Caki2 (cell line): ENCODE measurements at places on chromosomes 7 and 10.

GRCh38 chr10:96402417-96403305 lies 43.9 kb upstream of the OPALIN start:
- DNase-seq, result no peak

DNA sequence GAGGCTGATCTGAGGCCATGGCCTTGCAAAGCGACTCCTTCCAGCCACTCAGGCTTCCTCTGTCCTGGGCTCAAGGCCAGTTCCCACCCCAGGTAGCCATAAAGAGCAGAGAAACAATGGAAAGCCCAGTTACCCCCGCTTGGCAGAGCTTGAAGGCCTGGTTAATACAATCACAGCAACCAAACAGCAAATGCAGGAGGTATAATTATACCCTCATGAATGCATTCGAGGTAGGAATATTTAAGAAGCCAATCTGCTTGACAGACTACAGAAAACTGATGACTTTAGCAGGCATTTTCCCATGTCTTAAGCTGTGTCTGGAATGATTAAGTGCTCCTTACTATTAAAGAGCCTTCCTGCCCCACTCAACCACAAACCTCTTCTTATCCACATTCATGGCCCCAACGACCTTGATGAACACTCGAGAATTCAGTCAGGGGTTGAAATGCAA lies 114.1 kb upstream of the MACROH2A2 start:
- DNase-seq, result no peak

DNA sequence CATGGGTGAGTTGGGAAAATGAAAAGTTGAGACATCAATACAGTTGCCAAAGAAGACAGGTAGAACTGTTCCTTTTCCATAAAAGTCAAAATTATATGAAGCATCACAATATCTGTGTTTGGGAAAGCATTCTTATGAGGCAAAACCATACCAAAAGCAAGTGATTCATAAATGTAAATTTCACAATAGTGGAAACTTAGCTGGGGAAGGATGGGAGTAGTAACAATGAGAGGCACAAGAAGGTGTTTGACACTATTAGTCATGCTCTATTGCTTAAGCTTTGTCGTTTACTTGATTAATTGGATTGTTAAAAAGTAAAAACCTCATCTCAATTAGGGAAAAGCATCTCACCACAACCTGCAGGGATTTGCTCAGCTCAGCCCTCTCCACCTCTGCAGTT lies 240.2 kb downstream of the C7orf25 start:
- DNase-seq, result no peak

DNA sequence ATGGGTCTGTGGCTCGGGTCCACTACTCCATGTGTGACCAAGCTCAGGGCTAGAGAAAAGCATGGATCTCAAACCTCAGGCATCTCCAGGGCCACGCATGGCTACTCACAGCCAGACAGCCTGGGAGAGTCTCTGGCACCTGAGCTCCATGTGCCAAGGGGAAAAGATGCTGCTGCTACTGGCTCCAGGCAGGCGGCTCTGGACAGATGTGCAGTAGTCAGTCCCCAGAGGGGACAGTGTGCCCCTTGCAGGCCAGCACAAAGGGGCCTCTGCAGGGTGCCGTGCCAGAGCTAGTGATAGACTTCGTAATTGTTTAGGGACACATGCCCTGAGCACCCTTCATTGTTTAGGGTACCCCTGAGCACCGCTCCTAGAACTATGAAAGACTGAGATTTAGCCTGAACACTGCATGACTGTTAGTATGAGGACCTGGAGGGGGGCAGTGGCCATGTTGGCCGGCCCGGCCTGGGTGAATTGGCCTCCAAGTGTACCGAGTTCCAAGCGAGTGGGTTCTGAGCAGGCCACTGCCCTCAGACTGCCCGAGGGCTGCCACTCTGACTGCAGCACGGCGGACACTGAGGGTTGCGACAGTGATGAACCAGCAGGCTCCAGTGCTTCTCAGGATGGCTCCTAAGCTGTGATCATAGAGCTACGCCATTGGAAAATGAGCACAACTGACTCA lies 80.7 kb downstream of the TCERG1L start:
- DNase-seq, result no peak

DNA sequence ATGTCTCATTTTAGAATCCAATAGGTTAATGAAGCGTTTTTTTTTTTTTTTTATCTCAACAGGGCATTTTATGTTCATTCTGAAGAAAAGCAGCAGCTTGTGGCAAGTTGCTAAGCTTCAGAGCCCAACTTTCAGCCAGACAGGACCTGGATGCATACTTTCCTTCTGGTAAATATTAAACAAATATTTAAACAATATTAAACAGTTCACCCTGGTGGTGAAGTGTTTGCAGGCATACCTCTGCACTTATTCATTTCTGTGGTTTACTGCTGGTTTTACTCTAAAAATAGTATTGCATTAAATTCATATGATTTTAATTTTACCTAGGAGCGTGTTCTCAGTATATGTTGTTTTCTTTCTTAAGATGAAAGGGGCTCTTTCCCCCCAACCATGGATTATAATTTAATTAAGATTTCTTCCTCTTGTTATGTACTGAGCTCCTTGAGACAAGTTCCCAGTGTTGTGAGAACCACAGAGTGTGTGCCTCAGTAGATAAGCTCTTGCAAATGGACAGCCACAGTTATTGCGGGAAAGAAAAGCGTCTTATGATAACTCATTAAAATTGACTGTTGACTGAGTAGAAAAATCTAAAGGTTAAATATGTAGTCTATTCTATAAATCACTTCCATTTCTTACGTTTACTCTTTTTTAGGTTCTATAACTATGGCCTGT lies 155.8 kb downstream of the MALRD1 start:
- DNase-seq, result peak; percentile 8

- DNase-seq, result no peak
These were observed 58.9 kb upstream of the STRIP2 start for GRCh38 chr7:129375141-129375938.

DNA sequence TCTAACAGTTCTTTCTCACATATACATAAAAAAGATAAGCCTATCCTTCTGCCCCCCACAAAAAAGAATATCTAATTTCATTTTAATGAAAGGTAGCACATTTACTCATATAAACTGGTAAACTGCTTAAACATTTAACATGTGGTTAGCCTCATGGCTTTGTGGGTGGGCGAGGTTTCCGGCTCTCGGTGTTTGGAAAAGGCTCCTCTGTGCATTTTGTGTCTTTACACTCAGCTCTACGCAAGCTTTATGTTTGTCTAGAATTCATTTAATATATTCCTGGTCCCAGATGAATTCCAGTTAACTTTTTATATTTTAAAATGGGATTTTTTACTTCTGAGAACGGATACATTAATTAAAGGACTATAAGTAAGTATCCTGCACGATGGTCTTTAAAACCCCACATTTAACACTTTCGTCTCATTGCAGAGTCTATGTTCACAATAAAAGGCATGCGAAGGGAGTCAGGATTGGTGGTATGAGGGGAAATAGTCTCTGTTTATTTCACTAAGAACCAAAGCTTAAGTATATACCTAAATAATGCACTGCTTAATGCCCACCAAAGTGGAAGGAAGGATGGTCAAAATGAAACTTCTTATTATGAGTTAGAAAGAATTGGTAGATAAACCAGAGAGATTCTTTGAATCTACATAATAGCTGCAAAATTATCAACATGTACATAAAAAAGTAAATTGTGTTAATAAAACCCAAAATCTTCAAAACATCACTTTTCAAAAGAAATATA lies 197.2 kb downstream of the CRPPA start:
- DNase-seq, result no peak

DNA sequence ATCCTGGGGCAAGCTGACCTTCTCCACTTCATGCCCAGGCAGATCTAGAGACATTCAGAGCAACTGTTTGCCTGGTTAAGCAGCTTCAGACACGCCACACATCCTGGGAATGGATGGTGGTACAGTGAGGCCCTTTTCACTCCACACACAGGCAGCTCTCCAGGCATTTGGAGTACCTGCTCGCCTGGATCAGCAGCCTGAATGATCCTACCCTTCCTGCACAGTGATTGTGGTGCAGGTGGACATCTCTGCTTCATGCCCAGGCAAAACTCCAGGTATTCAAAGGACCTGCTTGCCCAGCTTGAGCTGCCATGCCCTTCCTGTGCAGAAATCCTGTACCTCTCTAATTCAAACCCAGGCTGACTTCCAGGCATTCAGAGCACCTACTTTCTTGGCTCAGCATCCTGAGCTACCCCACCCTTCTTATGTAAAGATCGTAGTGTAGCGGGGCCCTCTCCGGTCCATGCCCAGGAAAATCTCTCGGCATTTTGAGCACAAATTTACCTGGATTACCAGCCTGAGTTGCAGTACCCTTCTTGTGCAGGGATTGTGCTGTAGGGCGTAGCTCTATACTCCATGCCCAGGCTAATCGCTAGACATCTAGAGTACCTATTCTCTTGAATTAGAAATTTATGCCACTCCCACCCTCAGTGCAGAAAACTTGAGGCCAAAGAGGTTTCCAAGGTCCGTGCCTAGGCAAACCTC lies 972.8 kb downstream of the ANKRD7 start:
- DNase-seq, result no peak

GRCh38 chr10:55024713-55025112 lies 223.7 kb upstream of the PCDH15 start:
- DNase-seq, result no peak

DNA sequence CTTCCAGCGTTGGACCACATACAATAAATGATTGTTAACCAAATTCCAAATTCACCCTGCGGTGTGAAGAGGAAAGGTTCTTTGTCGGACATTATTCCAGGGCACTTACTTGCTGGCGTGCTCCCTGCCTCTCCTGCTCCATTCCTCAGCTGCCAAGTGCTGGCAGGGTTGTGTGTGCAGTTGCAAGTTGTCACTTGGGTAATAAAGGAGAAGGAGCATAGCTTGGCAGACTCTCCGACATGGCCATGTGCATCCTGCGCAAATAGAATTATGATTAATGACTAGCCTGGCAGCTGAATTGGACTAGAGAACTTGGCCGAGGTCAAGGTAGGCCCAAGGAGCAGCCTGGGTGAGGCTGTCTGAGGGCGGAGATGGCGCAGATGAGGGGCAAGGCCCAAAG lies 92.3 kb upstream of the ELMO1 start:
- DNase-seq, result no peak

- DNase-seq, result no peak
These were observed 93.9 kb downstream of the DNAJB6 start for GRCh38 chr7:157430721-157431120.

DNA sequence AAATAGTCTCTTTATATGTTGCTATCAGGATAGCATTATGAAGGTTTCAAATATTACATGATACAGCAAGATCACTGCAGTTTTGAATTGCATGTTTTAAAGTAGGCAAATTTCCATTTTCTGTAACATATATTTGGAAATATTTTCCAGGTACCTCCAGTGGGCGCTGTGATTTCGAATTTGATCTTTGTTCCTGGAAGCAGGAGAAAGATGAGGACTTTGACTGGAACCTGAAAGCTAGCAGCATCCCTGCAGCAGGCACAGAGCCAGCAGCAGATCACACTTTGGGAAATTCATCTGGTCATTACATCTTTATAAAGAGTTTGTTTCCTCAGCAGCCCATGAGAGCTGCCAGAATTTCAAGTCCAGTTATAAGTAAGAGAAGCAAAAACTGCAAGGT lies 299.0 kb downstream of the MALRD1 start:
- DNase-seq, result no peak

DNA sequence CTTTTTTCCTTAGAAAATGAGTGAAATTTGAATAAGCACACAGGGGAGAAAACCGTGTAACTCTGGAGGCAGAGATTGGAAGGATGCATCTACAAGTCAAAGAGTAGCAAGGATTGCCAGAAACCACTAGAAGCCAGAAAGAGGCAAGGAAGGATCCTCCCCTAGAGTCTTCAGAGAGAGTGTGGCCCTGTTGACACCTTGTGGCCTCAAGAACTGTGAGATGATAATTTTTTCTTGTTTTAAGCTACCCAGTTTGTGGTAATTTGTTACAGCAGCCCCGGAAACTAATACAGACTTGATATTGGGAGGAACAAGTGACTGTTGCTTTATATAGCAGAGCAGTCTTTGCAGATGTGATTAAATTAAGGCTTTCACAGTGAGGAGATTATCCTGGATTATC lies 3.6 kb upstream of the GIMAP7 start:
- no peak for DNase-seq

GRCh38 chr7:34739651-34740300 lies 81.8 kb downstream of the NPSR1 start:
- no peak for DNase-seq

DNA sequence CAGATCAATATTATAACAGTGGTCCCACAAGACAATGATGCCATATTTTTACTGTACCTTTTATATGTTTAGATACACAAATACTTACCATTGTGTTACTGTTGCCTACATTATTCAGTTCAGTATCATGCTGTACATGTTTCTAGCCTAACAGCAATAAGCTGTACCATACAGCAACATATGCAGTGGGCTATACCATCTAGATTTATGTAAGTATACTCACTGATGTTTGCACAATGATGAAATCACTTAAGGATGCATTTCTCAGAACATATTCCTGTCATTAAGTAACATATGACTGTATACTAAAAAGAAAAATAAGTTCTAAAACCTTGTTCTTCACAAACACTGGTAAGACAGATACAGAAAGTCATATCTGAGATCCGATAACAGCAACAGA lies 468.6 kb upstream of the SEMA3A start:
- no peak for DNase-seq

- no peak for DNase-seq
These were observed 194.3 kb upstream of the PPP2R2D start for GRCh38 chr10:131706476-131706875.

GRCh38 chr7:47882635-47883034 lies 65.6 kb downstream of the PKD1L1 start:
- DNase-seq, result no peak
